ENCODE measurements at places on chromosomes 11 and 22.

DNA sequence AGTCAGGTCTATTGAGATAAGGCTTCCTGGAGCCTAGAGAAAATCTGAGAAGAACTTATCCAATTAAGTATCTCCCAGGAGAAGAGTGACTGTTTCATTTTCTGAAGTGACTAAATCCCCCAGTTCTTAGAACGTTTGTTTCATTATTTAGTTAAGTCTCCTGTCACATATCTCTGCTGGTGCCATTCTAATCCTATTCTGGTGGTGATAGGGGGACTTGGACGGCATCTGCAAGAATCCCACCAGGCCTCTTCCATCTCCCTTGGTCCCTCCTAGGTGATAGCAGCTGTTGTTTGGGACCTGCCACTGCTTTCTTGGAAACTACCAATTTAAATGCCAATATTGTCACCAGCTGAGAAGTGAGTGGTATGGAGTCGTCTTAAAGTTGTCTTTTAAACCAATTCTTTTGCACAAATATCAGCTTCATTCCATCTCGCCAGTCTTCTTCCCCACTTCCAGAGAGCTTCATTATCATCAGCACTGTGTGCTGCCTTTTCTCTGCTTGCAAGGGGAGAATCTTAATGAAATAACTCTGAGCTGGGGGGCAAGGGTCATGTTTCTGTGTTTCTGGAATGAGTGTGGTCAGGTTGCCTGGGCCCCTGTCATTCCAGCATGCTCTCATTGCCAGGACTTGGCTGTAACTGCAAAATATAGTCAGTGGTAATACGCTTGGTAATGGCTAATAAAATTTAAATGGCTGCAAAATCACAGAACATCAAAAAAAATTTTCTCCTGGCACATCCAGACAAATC is 104.8 kb downstream of the LDLRAD3 start:
- DNase-seq = no peak

DNA sequence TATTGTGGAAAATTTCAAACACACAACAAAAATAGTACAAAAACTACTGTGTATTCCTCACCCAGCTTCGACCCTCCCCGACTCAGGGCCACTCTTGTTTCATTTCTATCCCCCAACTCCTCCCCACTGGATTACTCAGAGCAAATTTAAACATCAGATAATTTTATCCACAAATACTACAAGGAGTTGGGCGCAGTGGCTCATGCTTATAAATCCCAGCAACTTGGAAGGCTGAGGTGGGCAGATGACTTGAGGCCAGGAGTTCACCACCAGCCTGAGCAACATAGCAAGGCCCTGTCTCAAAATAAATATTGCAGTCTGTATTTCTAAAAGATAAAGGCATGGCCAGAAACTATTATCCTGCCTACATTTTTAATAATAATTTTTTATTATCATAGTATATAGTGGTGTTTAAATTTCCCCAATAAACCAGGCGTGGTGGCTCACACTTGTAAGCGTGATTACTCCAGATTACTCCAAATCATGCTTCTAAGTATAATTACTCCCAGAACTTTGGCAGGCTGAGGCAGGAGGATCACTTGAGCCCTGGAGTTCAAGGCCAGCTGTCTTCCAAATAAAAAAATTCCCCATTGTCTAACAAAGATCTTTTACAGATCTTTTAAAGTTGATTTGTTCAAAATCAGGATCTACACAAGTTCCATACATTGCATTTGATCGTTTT is 39.8 kb downstream of the LRRC32 start:
- DNase-seq = no peak

GRCh38 chr11:96259134-96259830 is 83.7 kb downstream of the MAML2 start:
- no peak for DNase-seq

DNA sequence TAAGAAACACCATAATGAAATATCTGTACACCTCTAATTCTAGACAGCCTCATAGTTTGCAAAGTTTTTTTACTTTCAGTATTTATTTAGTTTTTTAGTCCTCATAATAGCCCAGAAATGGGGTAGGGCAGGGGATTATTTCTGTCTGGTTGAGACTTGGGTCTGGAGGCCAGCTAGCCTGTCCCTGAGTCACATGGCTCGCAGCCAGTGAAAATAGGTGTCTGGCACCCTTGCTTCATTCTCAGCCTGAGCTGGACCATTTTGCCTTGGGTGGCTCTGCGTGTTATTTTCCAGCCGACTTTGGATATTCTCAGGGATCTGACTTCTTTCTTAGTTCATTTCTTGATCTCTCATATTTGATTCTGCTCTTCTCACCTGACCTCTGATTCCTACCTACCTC is 123.9 kb upstream of the NARS2 start:
- DNase-seq = no peak

GRCh38 chr22:20885017-20885556 is 26.3 kb downstream of the SNAP29 start:
- no peak for DNase-seq

DNA sequence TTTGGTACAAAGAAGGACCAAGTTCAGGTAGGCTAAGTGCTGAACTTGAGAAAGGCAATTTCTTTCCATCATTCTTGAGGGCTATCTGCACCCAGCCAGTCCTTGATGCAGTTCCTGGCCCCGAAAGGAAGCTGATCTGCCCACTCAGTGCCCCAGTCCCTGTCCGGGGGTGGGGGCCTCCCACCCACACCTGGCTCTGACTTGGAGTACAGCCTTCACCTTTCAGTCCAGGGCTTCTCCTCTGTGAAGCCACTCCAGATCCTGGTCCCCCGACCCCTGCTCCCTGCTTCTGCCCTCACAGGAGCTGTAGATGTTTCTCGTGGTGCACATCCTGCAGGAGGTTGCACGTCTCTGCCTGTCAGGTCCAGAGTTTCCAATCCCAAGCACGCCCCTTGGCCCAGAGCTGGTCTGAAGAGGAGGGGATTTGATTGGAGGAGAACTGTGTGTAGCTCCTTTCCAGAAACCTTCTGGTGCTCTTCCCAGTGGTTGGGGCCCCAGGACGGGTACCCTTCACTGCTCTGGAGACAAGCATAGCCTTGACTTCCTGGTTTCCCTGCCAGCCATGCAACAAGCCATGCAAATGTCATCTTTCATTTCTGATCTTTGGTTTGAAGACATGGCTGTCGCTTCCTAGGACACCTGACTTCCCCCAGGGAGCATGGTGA is 75.3 kb downstream of the BCR start:
- DNase-seq = no peak

- DNase-seq = no peak
Observed at GRCh38 chr11:72576243-72576595, 98.0 kb downstream of the PDE2A start.

DNA sequence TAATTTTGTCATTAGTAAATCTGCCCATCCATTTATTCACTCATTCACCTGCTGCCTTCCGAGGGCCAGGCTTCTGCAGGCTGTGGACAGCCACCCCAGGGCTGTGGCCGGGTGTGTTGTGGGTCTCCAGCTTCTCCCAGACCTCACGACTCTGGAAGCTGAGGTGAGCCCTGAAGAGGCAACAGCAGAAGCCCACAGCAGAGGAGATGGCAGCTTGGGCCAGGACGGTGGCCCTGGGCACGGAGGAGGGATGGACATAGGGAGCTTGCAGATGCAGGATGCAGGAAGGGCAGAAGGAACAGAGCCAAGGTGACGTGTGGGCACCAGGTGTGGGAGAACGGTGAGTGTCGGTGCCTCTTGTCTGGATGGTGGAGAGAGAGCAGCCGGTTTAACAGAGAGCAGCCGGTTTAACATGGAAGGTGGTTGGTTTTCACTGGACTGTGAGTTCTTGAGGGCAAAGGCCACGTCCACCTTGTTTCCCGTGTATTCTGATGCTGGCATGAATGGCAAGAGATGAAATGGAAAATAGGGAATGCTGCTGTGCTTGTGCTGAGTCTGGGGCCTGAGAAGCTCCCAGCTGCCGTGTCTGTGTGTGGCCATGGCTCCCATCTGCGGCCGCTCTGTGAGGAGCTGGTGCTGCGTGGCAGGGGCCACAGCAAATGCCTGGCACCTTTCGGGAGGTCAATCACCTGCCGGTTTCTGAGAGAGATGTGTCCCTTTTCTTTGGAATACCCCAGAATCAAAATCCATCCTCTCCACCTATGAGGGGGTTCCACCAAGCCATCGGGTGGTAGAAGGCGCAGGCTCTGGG is 669.9 kb downstream of the BRD1 start:
- no peak for DNase-seq

DNA sequence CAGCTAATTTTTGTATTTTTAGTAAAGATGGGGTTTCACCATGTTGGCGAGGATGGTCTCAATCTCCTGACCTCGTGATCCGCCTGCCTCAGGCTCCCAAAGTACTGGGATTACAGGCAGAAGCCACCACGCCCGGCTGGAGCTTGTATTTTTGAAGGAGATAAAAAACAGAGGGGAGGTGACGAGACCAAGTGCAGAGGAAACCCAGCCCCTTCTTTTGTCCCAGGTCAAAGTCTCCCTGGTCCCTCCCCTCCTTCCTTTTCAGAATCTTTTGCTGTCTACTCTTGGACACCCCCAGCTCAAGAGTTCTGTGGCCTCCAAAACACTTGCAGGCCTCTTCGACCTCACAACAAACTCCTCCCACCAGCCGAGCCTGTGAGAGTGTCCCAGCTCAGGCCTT is 12.2 kb upstream of the TMEM184B start:
- DNase-seq = no peak
